ENCODE measurements at places on chromosomes 4 and X.

GRCh38 chrX:110241816-110242215 is 76.1 kb downstream of the AMMECR1 start:
- DNase-seq, result peak; percentile 15

- DNase-seq, result no peak
Observed at GRCh38 chr4:79175716-79176115, 150.1 kb downstream of the NAA11 start.

DNA sequence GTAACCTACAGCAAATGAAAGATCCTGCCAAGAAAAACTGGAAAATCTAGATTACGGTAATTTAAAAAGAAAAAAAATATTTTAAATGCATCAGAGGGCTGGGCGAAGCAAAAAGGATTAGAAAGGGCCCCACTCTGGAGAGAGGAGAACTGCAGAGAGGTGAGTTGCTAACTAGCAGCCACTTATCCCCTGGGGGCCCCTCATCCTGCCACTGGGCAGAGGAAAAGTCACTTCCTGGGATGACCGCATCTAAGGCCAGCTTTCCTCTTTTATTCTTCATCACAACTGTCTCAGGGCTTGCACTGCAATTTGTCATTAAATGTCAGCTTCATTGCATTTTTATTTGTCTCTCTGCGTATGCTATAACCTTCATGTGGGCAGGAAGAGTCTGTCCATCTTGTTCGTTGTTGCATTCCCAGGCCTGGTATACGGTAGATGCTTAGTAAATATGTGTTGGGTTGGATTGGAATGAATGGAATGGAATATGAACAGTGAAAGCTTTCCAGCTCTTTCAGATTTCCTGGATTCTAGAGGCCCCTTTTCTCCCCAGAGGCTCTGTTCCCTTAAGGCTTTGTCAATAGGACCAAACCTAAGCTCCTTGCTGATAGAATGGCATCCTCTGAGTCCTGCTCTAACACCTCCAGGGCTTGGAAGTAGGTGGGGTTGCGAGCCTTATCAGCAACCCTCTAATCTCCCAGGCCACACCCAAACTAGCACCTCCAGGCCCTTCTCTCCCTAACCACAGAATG is 58.9 kb downstream of the TLR10 start:
- DNase-seq, result no peak

DNA sequence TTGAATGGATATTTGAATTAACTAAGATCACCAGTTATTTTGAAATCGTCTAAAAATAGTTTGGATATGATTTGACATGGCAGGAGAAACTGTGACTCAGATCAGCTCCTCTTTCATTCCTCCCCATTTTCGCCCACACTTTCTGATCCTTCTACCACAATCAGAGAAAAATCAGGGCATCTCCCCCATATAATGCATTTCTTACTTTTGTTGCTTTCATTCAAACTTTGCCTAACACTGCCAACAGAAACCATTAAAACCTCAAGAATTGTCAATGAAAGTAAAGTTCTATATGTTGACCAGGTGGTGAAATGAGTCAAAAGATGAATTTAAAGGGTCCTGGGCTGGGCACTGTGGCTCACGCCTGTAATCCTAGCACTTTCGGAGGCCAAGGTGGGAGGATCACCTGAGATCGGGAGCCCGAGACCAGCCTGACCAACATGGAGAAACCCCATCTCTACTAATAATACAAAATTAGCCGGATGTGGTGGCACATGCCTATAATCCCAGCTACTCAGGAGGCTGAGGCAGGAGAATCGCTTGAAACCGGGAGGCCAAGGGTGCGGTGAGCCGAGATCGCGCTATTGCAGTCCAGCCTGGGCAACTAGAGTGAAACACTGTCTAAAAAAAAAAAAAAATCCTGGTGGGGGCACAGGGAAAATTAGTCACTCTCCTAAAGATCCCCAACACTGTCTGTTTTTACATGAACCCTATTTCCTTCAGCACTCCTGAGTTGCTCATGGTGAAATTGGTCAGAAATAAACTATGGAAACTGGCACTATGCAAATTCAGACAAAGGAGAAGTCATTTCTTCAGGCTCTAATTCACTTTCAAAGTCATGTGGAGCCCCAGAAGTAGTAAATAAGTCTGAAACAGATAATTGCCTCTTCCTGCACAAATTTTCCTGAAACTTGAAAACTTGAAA is 122.8 kb upstream of the NOCT start:
- no peak for DNase-seq

GRCh38 chr4:145852256-145852839 is 86.3 kb downstream of the ZNF827 start:
- DNase-seq, result no peak

DNA sequence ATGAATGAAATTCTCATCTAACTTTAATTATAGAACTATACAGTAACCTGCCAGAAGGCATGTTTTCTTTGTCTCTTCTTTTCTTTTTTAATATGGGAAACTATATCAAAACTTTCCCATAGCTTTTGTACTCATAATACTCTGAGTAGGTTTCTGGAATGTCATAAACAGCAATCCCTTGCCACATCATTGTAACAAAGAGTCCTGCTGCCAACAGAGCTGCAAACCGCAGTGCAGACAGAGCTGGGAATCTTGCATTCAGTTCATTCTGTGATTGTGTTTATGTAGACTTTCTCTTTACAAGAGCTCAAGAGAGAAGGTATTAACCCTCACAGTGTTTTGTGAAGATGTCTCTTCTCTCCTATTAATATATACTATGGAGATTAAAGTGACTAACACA is 304.4 kb upstream of the SLIT2 start:
- DNase-seq, result no peak

GRCh38 chr4:121685257-121685656 is 11.5 kb downstream of the ANXA5 start:
- no peak for DNase-seq

DNA sequence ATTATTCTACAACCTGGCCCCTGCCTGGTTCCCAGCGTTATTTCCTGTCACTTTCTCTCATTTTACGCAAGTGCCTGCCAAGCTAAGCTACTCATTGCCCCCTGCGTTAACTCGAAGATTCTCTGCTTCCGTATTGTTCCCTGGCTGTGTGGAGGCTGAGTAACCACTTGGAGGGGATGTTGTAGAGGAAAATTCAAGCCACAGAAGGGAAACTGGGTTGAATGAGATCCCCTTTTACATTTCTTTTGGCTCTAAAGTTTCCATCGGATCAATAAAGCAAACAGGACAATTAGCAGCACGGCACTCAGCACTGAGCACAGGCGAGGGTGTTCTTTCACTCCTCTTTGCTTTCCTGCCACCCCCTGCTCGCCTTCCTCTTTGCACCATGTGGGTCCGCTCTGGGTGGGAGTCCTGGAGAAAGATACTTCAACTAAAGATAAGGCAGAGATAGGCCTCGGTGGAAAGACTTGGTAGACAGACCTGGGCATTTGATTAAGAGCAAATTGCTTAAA is 4.2 kb upstream of the TMSB4X start:
- DNase-seq, result peak; percentile 45

DNA sequence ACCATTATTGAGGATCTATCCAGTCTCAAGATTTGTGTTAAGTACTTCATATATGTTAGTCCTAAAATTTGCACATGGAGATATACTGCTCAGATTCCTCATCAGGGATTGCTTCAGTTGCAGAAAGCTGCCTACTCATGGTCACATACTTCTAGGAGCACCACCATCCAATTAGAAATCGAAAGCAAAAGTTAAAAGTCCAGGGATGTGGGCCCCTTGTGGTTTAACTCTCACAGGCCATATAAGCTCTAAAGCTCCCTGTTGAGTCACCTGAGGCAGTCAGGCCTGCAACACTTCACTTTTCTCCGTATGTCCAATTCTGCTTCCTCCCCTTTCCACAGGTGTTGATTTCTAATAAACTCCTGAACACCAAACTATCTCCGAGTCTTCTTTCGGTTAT is 84.2 kb downstream of the CNOT6L start:
- DNase-seq, result peak; percentile 87

DNA sequence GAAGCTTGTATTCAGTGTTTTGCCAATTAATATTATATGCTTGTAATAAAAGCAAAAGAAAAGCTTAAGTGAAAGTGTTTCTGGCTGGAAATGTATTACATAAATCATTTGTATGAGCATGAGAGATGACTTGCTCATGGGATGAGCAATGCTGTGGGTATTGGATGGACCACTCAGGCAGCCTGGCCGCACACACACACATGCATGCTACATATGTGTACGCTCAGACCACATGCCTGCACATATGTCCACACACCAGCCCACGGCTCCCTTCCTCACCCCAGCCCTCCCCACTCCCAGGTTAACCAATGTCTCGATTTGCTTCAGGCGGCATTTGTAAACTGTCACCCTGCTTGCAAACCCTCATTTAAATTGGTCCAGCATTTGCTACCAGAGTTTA is 55.9 kb downstream of the CPLX1 start:
- DNase-seq, result no peak

DNA sequence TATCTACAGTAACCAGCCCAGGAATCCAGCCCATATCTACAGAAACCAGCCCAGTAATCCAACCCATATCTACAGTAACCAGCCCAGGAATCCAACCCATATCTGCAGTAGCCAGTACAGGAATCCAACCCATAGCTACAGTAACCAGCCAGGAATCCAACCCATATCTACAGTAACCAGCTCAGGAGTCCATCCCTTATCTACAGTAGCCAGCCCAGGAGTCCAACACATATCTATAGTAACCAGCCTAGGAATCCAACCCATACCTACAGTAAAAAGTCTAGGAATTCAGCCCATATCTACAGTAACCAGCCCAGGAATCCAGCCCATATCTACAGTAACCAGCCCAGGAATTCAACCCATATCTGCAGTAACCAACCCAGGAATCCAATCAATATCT is 445.0 kb upstream of the BOD1L1 start:
- no peak for DNase-seq

DNA sequence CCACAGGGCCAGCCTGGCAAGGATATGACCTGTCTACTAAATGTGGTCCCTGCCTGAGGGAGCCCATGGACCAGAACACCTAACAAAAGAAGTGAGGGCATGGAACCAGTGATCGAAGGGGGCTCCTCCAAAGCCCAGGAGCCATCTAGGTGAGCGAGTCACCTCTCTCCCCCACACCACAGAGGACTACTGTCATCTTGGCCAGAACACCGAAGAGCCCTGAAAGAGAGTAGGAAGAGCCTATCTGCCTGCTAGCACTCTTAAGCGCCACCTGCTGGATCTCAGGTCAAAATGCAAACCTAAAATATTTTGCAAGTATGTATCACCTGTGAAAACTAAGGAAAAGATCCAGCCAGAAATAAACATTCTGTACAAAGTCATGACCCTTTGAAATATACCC is 137.9 kb upstream of the ZXDB start:
- DNase-seq, result peak; percentile 56

DNA sequence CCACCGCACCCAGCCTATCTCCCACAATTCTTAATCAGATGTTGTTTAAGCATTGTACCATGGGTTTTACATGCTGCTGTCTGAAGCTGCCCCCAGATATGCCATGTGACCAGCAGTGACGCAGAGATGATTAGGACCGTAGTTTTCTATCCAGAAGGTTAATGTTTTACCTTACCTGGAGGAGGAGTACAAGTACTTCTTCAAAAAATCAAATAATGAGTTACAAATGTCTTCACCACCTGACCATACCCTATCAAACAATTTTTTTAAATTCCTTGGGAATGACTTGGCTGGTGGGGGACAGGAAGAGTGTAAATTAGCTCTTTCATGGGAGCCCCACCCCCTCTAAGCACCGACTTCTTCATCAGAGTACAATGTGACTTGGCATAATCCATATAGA is 16.2 kb upstream of the SGMS2 start:
- DNase-seq, result peak; percentile 94

DNA sequence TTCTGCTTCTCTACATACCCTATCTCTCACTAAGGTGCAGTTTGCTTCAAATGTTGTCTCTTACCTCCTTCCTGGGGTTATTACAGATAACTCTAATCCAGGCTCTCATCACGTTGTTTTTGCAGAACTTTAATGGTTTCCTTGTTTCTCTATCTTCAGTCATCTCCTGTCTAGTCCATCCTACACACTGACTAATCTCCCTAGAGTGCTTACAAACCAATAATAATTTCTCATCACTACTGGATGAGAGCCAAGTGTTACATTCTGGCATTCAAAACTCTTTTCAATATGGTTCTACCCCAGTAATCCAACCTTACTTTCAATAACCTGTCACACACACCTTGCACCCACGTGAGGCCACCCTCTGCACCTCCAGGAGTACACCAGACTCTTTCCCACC is 86.1 kb downstream of the SYNPO2 start:
- DNase-seq, result peak; percentile 10

- DNase-seq, result no peak
Observed at GRCh38 chrX:154990496-154990895, 32.0 kb downstream of the F8 start.

- no peak for DNase-seq
Observed at GRCh38 chr4:181684310-181684709, 558.9 kb upstream of the TENM3 start.

GRCh38 chr4:77170926-77171325 is 13.9 kb downstream of the CCNG2 start:
- peak; percentile 67 for DNase-seq

- no peak for DNase-seq
Observed at GRCh38 chr4:129917651-129918050, 821.7 kb downstream of the C4orf33 start.
